ENCODE measurements at places on chromosomes 5 and 9. TPM values are rescaled to one million over a fixed set of nuclear protein-coding genes. Genes with fewer than 3 reads are reported as not detected.
A peak's percentile ranks its signal among the peaks of the same experiment; 100 is the strongest.

GRCh38 chr5:82313016-82313415 lies 34.9 kb upstream of the RPS23 start:
- DNase-seq: no peak
- no peaks in the 10 kb centered on the region for H3K4me1 ChIP-seq
- peaks cover 6% of the 10 kb centered on the region for H3K36me3 ChIP-seq
- no peaks in the 10 kb centered on the region for H3K27me3 ChIP-seq
- no peak overlapping the region for H3K4me3 ChIP-seq

DNA sequence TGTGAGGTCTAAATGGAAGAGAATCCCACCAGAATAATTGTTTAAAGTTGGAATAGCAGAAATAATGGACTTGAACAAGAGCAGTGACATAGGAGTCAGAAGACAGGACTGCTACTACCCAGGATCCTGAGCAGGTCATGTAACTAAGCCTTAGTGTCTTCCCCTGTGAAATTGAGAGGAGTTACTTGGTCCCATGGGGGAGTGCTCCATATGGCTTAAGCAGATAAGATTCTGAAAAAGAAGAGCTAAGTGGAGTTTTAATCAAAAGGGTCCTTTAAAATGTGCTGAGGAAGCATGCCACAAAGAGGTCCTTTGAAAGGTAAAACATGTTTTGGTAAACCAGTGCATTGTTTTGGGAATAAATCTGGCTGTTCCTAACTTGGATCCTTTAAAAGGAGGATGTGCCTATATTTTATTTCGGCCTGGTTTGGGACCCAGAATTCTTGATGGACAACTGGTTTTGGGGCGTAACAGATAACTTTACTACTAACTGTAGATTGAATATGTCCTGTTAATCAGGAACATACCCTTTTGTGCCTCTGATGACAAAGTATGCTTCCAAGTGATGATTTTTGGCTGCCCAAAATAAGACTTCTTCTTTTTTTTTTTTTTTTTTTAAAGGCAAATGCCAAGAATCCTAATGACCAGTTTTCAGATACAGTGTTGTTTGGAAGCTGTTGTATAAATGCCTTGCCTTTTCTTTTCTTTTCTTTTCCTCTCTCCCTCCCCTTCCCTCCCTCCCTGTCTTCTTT lies 5.7 kb downstream of the RCL1 start:
- H3K27ac ChIP-seq: no peak overlapping the region
- peaks cover 34% of the 10 kb centered on the region for H3K4me1 ChIP-seq
- H3K36me3 ChIP-seq: peaks cover 15% of the 10 kb centered on the region
- H3K27me3 ChIP-seq: no peaks in the 10 kb centered on the region
- no peak overlapping the region for H3K4me3 ChIP-seq

- H3K4me3 ChIP-seq: no peak overlapping the region
- peak; percentile 53 for DNase-seq
- H3K27ac ChIP-seq: no peak overlapping the region
- H3K4me1 ChIP-seq: peaks cover 4% of the 10 kb centered on the region
Observed at GRCh38 chr9:85425153-85425611, 316.6 kb downstream of the AGTPBP1 start.

GRCh38 chr5:147685993-147686392 lies 96.5 kb downstream of the JAKMIP2 start:
- H3K4me3 ChIP-seq: no peak overlapping the region
- no peaks in the 10 kb centered on the region for H3K27me3 ChIP-seq
- DNase-seq: no peak
- H3K36me3 ChIP-seq: no peaks in the 10 kb centered on the region
- H3K4me1 ChIP-seq: no peaks in the 10 kb centered on the region

The CRHBP gene
- total RNA-seq: 0.10 TPM

All from activated CD4-positive, alpha-beta memory T cell treated with anti-CD3 and anti-CD28 coated beads, Interleukin-2, amount 10 ng/mL, durations not matched to agents 7 days and 5 days (primary cell).